ENCODE measurements at places on chromosomes 2 and 18.

DNA sequence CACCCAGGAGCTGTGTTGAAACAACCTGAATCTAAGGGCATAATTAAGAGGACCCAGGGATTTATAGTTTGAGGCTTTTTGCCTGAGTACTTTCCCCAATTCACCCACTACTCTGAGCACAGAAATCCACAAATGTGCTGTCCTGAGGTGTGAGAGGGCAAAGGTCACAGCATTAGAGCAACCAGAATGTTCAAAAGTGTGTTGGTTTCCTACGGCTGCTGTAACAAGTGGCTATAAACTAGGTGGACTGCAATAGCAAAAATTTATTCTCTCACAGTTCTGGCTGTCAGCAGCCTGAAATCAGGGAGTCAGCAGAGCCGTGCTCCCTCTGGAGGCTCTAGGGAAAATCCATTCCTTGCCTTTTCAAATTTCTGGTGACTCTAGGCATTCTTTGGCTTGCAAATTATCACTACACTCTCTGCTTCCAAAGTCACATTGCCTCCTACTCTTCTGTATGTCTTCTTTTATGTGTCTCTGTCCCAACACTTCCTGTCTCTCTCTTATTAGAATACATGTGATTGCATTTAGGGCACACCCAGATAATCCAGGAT lies 91.4 kb upstream of the TACR1 start:
- no peak for DNase-seq

- no peak for DNase-seq
Measured at GRCh38 chr18:10953672-10954071, 195.7 kb downstream of the PIEZO2 start.

GRCh38 chr2:65314801-65315441 lies 87.3 kb downstream of the ACTR2 start:
- no peak for DNase-seq

GRCh38 chr2:160256507-160256906 lies 56.4 kb upstream of the ITGB6 start:
- no peak for DNase-seq

DNA sequence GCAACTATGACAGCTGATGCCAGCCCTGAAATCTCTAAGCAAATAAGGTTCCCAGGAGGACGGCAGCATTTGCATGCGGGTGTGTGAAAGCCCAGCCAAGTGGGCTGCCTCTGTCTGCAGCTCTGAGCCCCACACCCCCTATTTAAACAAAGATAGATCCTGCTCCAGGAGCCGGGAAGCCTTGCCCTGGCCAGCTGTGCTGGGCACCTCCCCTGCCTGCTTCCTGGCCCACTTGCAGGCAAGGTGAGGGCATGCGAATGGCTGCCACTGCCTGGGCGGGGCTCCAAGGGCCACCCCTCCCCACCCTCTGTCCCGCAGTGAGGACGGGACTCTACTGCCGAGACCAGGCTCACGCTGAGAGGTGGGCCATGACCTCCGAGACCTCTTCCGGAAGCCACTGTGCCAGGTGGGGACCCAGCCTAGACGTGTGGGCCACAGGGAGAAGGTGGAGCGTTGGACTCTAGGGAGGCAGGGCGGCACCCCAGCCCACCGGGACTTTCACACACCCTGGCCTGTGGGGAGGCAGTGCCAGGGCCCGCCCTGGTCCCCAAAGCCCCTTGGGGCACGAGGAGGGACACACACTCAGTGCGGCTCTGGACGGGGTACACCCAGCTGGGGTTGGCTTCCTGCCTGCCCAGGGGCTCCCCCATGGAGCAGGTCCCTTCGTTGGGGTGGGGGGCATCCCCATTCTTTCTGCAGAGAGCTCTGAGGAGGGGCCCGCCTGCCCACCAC lies at the start of gene ANO7:
TSS of gene ANO7 (plus strand) at position 317 of the 732 bp plus-strand sequence. CDS start 1,387 bp downstream, outside the sequence.
- DNase-seq = no peak

DNA sequence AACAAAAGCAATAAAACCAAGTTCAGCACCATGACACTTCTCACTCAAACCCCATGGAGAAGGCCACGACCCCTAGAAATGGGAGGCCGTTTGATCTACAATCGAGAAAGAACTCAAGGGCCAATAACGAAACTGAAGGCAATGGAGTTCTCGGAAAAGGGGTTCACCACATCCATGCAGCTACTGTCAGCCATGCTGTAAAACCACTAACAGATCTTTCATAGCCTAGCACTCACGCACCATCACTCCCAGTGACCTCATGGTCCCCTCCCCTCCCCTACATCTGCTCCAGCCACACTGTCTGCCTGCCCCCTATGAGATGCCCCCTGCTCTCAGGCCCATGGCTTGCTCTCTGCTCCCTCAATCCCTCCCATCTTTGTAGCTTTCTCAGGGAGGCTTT lies 135.3 kb downstream of the TMEM163 start:
- DNase-seq = no peak

GRCh38 chr18:29753379-29753778 lies 1289.2 kb downstream of the DSC3 start:
- DNase-seq = no peak
